ENCODE measurements at places on chromosomes 3 and 15.
A peak's percentile ranks its signal among the peaks of the same experiment; 100 is the strongest.

DNA sequence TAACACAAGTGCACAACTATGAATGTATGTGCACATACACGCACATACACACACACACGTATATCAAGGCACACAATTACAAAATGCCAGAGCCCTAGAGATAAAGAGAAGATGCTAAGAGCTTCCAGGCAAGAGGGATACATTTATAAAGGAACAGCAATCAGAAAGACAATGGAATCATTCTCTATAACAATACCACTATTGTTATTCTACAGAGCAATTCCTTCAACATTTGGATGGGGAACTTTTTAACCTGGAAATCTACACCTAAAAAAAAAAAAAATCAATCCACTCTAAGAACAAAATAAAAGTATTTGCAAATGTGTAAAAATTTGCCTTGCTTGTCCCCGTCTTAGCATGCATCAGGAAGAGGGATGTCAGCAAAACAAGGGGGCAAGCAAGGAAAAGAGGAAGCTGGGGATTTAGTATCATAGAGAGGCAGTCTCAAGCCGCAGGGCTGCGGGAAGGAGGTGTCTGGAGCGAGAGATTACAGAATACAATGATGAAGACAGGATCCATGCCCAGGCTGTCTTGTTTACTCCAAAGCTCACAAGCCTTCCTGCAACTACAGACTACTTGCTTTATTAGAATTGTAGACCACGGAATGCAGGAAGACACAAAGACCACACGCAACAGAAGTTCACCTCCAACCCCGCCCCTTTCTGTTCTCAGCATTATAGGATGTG, 220.2 kb downstream of the NTRK3 start:
- no peak for DNase-seq

DNA sequence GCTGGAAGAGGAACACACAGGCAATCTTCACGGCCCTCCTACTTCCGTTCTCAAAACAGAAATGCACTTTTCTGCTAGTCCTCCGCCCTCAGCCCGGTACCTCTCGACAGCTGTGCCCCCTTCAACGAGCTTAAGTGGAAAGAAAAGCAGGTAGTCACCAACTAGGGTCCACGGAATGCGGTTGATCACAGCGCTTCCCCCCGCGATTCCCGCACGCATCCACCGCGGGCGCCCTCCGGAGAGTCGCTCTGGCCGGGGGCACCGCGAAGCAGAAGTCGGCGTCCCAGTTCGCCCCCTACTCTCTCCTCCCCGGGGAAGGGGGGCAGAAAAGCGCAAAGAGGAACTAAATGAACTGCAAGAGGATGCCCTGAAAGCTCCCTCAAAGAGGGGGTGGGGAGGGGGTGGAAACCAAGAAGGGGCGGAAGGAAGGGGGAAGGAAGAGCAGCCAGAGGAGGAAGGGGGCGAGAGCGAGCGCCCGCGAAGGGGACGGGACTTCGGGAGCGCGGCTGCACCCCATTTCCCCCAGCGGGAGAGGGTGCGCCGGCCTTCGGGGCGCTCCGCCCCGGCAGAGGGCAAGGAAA, 738 bp downstream of the ACAP2 start:
- DNase-seq, result peak; percentile 71

DNA sequence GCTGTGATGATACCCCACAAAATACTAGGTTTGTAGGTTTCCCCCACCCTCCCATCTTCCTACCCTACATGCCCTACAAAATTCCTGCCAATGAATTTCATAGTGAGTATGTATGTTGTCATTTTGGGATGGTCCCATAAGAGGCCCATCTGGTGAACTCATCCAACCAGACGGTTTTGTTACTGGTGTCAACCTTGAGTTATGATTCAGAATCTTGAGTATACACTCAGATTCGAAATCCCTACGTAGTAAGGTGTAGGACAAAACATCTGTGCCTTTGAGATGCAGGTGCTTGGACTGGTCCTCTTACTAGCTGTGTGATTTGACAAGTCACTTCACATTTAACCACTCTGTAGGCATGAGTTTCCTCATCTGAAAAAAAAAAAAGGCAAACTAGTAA, 3.6 kb downstream of the SIAH2 start:
- no peak for DNase-seq

DNA sequence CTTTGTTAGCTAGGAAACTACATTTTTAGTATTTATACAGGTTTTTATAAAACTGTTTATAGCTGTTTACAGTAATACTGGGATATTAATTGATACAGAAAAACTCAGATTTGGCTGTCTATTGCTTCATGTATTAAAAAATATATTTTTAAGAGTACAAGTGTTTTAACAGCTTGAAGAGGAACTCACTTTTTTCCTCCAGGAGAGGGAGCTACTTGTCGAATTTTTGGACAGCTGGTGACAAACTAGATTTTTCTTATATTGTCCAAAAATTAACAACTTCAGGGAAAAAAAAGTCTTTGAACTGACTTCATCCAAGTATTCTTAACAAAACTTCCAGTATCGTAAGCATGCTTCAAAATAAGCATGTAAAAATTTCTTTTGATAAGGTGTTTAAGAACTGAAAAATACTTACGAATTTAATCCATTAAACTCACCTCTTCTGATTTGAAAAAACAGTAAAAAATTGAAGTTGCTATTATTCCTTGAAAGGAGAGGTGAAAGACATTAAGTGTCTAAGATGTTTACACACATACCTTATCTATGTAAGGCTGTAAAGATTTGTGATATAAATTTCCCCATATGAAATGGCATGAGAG, 4.0 kb downstream of the DIPK2A start:
- DNase-seq, result peak; percentile 13

- DNase-seq, result no peak
Measured at GRCh38 chr3:127546554-127546953, 44.0 kb downstream of the TPRA1 start.

GRCh38 chr3:139020868-139021234, at the start of gene PRR23B:
Gene PRR23B, minus strand, starts transcription at chr3:139020926. Its CDS starts 265 bp downstream, at chr3:139020661.
- DNase-seq, result no peak

DNA sequence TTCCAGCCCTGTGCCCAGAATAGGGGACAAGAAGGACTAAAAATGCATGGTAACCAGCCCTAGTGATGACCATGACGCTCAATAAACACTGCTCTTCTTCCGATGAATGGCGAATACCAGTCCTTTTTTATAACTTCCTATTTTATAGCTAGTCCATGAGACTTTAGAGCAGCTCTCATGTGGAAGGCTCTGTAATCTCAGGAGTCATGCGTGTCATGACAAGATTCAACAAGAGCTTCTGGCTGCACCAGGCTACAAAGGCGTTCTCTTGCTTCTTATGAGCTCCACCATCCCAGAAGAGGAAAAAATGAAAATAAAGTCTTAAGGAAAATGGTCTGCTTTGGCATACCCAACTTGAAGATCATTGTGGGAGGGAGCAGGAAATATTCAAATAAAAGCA, 141.0 kb downstream of the TMCO5A start:
- DNase-seq, result no peak

- no peak for DNase-seq
Measured at GRCh38 chr3:62688050-62688449, 187.2 kb downstream of the CADPS start.

DNA sequence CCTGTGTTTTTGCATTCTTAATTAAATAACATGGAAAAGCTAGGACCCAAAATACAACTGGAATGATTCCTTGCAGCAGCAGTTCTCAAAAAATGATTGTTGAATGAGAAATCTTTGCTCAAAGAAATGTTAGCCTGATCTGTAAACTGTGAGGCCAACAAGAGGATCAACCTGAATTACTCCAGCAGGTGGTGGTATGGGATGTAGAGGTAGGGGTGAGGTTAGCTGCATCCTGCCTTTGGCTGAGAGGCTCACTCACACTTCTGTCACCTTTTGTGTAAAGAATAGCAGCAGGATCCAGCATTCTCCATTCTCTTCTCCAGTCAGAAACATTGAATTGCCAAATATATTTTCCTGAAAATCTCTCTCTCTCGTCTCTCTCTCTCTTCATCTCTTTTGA, 26.5 kb upstream of the FAM98B start:
- no peak for DNase-seq

- no peak for DNase-seq
Measured at GRCh38 chr15:32651229-32651837, 9.8 kb downstream of the SCG5 start.

- DNase-seq, result no peak
Measured at GRCh38 chr3:152192936-152193672, 75.6 kb upstream of the MBNL1 start.

- no peak for DNase-seq
Measured at GRCh38 chr3:172919297-172919683, 168.8 kb downstream of the ECT2 start.

DNA sequence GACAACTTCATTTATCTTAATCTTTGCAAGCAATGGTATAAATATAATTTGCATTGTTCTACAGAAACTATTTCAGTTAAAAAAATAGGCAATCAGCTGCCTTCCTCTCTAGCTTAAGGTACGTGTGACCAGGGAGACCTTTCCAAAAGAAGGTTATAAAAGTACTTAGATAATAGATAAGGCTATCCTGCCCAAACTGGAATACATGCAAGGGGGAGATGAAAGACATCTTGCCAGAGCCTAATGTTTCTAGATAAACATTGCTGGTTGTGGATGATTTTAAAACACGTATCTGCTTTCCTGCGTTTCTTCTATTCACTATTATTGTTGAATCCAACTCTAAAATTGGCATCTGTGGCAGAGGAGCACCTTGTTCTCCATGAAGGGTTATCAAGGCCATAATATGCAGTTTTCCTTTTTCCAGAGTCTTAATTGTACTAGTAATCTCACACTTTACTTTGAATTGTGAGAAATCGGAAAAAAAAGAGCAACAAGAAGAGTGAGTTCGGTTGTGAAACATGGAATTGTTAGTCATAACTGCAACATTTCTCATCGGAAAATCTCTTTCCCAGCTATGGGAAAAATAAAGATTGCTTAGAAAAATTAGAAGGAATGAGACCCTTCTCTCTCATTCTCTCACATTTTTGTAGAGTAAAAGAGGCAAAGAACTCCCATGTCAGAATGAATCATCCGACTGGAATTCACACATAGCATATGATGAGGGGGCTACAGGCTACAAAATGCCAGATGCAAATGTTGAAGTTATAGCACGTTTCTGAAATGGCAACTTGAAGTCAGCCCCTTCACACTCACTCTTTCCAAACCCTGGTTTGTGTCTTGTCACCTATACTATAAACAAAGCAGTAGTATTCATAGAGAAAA, 936.1 kb upstream of the NR2F2 start:
- DNase-seq, result no peak

- DNase-seq, result no peak
Measured at GRCh38 chr3:195148549-195148948, 122.4 kb downstream of the XXYLT1 start.

GRCh38 chr3:174495928-174496327, 363.2 kb upstream of the NAALADL2 start:
- no peak for DNase-seq

DNA sequence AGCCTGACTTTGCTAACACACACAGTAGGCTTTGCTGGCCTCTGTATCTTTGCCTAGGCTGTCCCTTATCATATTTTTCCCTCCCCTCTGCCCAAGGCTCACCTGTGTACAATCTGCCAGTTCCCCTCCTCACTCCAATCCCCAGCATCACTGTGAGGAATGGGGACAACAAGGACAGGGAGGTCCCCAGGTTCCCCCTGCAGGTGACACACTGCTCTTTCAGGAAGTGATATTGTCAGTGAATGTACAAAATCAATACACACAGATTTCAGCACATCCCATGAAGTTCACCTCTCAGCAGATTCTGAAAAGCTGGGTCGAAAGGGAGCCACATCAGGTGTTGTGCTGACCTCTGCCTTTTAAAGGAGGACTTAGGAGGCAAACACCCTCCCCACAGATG, 177.5 kb downstream of the RAB11A start:
- no peak for DNase-seq

DNA sequence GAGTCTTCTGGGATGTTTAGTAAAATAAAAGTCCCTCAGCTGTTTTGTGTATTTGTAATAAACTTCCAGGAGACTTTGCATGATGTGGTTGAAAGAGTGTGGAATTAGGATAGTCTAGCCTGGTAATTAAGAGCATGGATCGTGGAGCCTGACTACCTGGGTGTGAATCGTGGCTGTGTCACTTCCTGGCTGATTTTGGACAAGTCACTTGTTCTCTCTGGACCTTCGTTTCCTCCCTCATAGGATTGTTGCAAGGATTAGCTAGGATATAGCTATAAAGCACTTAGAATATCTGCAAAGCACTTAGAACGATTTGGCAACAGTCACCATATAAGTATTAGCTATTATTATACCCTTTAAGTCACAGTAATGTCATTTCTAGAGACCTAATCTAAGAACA, 40.2 kb downstream of the SLMAP start:
- DNase-seq, result no peak

DNA sequence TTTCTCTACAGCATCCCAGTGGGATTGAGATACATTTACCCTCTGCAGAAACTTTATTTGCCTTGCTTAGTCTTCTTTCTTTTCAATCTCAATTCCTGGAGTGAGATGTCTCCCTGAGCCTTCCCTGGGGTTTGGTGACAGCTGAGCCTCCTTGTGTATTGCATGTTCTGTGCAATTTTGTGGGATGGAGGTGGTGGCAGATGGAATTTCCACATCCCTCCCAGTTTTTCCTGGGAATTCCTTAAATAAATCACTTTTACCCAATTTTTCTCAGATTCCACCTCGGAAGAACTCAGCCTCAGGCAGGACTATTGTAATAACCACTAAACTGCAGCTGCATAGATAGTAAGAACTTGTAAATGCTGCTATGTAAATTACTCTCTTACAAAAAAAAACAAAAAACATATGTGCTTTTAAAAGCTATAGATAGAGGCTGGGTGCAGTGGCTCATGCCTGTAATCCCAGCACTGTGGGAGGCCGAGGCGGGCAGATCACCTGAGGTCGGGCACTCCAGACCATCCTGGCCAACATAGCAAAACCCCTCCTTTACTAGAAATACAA, 88.5 kb upstream of the ABHD17C start:
- DNase-seq, result no peak

GRCh38 chr3:172303181-172303580, 145.1 kb downstream of the GHSR start:
- no peak for DNase-seq

DNA sequence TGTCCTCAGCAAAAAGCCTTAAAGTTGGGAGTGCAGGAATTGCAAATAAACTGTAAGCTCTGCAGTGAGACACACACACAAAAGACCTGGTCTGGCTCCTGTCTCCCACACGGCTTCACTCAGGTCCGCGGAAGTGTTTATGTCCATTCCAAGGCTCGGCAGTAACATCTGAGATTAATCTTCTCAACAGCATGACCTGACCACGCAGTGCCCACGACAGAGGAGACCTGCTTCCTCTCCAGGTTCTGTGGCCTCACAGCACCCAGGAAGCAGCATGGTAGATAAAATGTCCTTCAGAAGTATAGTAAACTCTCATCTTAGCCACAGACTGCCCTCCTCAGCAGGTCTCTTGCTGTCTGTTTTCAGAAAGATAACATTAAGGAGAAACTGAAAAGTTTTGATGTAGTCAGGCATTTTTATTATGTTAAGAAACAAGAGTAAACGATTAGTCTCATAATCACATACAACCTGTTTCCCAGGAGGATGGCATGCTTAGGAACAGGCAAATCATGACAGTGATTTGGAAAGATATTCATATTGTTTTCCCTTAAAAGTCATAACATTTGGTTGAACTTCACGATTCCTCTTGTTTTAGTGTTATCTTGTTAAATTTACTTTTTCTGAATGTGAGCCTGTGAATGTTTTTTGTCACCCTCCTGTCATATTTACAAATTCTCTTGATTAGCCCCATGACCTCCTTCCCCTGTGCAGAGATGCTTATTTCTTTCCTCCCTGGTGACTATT, 34.6 kb downstream of the CD200R1L start:
- DNase-seq, result no peak
